Fibroblast of lung (primary cell): ENCODE measurements at places on chromosomes 12 and 14.

GRCh38 chr14:94977016-94977415, 180.3 kb downstream of the DICER1 start:
- DNase-seq = no peak

GRCh38 chr14:56044196-56044595, 74.0 kb upstream of the PELI2 start:
- DNase-seq = peak; percentile 21

DNA sequence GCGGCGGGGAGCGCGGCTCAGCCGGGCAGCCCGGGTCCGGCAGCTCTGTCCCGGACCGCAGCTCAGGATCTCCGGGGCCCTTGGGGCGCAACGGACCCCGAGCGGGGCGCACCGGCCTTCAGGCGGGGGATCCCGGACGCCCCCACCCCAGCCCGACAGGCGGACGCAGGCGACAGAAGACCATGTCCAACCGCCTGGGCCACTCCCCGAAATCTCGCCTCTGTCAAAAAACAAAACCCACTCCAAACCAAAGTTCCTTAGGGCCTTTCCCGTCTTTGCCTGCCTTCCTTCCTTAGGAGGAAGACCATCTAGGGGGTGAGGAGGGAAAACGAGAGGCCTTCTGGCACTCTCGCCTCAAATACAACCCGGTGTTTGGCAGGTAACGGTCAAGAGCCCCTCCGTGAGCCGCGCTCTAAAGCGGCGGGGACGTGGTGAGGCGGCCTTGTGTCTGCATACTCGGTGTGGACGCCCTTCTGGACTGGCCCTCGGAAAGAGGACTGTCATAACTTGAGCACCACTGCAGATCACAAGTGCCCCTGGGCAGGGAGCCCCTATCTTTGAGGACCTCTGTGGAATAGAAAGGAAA, 604 bp downstream of the HCFC2 start:
- DNase-seq = no peak

DNA sequence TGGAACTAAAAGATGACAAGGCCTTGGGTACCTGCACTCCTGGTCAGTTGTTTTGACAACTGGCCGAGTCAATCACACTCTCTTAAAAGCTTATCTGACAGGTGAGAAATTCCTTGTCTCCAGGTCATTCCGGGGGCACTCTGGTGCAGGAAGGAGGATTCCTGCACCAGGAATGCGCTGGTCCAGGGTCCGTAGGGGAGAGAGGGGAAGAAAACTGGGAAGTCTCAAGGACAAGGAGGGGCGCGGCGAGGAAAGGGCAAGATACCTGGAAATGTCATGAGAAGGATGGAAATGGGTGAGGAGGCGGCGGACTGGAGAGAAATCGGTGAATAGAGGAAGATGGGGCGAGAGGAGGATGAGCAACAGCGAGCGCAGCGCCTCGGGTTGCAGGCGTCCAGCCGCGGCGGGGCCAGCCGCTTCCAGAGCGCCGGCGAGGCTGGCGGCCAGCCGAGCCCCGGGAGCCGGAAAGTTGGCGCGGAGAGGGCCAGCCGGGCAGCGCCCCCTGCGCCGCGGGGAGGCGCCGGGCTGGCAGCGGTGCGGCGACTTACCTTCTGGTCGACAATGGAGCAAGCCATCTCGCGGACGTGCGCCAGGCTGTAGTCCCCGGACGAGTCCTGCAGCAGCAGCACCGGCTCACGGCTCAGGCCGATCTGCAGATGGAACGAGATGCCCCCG, 809 bp downstream of the PRKD1 start:
- DNase-seq = peak; percentile 54

DNA sequence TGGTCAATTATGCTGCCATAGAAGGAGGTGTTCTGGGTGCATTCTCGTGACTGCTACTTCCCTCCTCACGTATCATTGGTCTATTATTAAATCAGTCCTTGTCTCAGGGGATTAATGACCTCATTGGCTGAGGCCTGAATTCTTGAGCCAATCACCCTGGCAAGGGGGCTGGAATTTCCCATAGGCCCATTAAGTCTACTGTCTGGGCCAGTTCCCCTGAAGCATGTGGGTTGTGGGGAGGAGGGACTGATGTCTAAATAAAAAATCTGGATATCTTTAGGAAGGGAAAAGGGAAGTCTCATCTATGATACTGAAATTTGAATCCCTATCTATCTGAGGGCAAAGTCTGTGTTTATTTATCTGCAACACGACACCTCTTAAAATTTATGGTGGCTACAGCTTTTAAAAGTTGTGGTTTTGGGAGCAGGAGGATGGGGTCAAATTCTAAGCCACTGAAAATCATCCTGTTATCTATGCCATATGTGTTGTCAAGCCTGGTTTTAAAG, 71.9 kb downstream of the DYRK2 start:
- peak; percentile 69 for DNase-seq

DNA sequence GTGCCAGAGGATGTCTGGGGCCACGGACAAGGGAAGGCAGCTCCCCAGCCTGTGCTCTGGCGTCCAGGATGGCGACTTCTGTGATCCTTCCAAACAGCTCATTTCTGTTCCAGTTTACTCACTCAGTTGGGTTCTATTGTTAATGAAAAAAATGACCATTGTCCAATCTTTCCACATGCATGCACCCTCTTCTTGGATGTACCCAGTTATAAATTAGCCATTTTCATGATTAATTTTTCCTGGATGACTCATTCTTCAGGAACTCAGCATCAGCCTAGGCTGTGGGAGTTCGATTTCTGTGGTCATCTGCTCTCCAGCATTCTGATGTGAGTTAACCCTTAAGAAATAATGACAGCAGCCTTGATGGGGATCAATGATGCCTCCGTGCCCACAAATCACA, 926.8 kb downstream of the BCL11B start:
- no peak for DNase-seq

GRCh38 chr12:21328578-21328977, 6.1 kb downstream of the SLCO1A2 start:
- DNase-seq = no peak

- peak; percentile 90 for DNase-seq
Observed at GRCh38 chr12:27542628-27543027, 18.6 kb downstream of the PPFIBP1 start.

- no peak for DNase-seq
Observed at GRCh38 chr12:117052386-117053049, 46.7 kb downstream of the TESC start.

DNA sequence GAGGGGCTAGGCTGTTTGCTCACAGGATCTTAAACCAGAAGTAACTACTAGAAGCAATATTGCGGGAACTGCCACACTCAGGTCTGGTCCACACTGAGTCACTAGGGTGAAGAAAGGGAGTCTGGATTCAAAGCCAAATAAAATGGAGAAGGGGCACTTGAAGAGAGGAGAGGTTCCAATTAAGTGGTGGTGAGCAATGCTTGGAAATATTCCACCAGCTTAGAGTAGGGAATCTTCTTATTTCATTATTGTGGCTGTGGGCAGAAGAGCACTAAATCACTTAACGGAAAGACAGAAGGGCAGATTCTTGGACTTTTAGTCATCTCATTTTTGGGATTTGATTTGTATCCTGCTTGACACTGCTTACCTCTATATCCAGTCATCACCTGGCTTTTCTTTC, 48.6 kb upstream of the PPP1R12A start:
- DNase-seq = peak; percentile 63

DNA sequence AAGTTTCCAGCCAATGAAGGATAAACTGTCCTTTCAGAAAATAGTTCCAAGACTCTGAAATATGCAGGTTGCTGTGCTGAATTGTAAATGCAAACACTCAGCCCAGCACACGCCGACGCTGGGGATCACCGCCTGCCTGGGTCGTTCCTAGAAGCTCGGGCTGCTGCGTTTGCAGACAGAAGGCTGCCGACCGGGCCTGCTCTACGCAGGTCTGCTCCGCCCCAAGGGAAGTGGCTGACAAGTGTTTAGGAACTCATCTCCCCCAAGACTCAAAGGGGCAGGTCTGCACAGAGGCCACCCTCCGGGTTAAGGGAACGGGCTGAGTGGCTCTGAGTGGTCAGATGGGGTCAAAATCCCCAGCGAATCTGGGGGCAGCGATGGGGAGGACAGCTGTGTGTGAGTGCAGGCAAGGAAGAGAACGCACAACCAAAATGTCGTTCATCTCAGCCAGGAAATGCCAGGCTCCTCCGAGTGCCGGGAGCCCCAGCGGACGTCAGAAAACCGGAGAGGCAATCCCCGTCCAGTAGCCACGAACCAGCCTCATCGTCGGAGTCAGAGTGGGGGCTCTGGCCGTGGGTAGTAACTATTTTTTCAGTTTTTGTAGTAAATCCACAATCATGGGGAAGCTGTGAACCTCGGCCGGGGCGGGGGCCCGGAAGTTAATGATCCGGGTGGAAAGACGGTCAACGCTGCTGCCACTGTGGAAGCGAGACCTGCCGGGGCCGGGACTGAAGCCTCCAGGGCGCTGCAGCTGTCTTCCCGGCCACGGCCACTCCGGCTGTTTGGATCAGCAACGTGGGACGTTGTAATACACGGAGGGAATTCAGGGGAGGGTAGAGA, 6.0 kb downstream of the GALNT9 start:
- no peak for DNase-seq

DNA sequence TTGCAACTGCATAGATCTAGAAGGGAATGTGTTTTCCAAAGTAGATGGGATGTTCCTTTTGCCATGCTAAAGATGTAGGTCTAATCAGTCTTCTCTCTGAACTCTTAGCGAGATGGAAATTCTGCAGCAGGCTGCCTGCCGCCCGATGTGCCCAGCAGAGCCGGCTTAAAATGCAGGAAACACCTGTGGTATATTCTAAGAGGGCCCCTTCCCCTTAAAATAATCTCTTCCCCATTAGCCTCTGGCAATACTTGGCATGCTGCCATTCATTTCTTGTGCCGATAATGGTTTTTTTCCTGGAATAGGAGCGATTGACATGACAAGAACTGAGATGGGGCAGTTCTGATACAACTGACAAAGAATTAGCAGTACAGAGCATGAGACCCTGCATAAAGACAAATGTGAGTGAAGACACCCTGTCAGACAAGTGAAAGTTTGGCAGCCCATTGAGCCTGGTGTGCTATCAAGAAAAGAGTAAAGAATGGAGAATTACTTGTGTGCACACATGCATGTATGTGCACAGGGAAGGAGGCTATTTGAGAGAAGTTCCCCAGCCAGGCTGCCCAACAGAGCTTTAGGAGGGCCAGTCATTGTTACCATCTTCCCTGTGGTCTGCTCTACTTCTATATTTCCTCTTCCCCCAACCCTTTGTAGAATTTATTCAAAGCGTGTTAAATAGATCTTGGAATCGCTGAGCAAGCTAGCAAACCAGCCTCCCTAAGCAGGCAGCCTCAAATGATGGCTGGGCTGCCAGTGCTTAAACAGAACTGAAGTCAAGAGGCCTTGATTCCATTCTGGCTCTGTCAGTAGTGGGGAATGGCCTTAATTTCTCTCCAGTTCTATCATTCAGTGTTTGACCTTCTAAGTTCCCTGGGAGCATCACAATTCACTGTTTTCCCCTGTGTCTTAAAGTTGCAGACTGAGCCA, 29.6 kb upstream of the NTF3 start:
- no peak for DNase-seq

DNA sequence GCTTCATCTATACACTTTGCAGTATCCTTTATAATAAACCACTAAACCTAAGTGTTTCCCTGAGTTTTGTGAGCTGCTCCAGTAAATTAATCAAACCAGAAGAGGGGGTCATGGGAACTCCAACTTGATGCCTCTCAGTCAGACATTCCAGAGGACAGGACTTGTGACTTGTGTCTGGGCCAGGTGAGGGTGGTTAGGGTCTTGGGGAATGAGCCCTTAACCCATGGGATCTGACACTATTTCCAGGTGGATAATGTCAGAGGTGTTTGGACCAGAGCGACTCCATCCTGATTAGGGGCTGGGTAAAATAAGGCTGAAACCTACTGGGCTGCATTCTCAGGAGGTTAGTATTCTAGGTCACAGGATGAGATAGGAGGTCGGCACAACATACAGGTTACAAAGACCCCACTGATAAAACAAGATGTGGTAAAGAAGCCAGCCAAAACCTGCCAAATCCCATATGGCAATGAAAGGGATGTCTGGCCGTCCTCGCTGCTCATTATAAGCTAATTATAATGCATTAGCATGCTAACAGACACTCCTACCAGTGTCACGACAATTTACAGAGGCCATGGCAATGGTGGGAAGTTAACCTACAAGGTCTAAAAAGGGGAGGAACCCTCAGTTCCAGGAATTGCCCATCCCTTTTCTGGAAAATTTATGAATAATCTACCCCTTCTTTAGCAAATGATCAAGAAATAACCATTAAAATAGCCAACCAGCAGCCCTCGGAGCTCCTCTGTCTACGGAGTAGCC, 58.7 kb downstream of the BCAT1 start:
- DNase-seq = no peak

- DNase-seq = no peak
Observed at GRCh38 chr14:26328791-26329190, 269.0 kb downstream of the NOVA1 start.

DNA sequence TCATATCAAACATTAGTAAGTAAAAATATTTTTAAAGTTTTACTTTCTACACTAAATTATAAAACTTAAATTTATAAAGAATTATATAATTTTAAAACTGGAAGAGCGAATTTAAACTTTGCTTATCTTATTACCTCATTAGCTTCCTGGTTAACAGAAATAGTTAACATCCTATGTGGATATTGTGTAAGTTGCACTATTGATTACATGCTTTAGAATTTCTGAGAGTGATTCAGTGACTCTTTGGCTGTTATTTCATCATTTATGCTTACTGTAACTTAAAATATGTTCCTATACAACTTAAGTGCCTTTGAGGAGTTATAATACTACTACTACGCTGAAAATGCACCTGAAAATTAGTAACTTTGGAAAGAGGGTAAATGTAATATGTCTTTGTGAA, 101.4 kb downstream of the FOXA1 start:
- no peak for DNase-seq

GRCh38 chr12:46667551-46667950, 158.2 kb downstream of the SLC38A4 start:
- no peak for DNase-seq

- DNase-seq = peak; percentile 75
Observed at GRCh38 chr14:24368562-24369252, 723 bp downstream of the NFATC4 start.

GRCh38 chr12:81726634-81727033, 32.5 kb downstream of the PPFIA2 start:
- no peak for DNase-seq

GRCh38 chr14:90578283-90578985, 181.6 kb downstream of the CALM1 start:
- DNase-seq = no peak

GRCh38 chr14:91138511-91139359, 24.9 kb downstream of the DGLUCY start:
- no peak for DNase-seq

DNA sequence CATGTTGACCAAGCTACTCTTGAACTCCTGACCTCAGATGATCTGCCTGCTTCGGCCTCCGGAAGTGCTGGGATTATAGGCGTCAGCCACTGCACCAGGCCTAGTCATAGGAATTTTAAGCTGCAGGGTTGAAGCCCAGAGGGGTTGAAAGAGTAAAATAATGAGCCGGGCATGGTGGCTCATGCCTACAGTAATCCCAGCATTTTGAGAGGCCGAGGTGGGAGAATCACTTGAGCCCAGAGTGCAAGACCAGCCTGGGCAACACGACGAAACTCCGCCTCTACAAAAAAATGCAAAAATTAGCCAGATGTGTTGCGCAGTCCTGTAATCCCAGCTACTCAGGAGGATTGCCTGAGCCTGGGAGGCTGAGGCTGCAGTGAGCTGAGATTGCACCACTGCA, 69.6 kb downstream of the GALNT8 start:
- DNase-seq = no peak
